ENCODE measurements at places on chromosomes 2 and 18. TPM values are rescaled to one million over a fixed set of nuclear protein-coding genes. Genes with fewer than 3 reads are reported as not detected.

The IL36G gene
- not detected for polyA plus RNA-seq

The HOXD11 gene
- polyA plus RNA-seq: 27.7 TPM

The KCNK3 gene
- polyA plus RNA-seq: 0.04 TPM

The UGT1A4 gene
- not detected for polyA plus RNA-seq

The MDH1B gene
- polyA plus RNA-seq: 0.70 TPM

The SERPINB13 gene
- not detected for polyA plus RNA-seq

The CD302 gene
- 9.9 TPM for polyA plus RNA-seq

The MORN2 gene
- 57.6 TPM for polyA plus RNA-seq

The HAAO gene
- polyA plus RNA-seq: 0.36 TPM

The IL36B gene
- not detected for polyA plus RNA-seq

The RGPD4 gene
- 0.04 TPM for polyA plus RNA-seq

The KIF5C gene
- 0.19 TPM for polyA plus RNA-seq

The EFR3B gene
- polyA plus RNA-seq: 0.75 TPM

The IHH gene
- polyA plus RNA-seq: not detected

The APLF gene
- 3.2 TPM for polyA plus RNA-seq

The LGALSL gene
- polyA plus RNA-seq: 0.60 TPM

The GPC1 gene
- polyA plus RNA-seq: 66.4 TPM

The ANKRD36B gene
- 9.8 TPM for polyA plus RNA-seq

Data from GM23248 (cell line).